ENCODE measurements at places on chromosomes 1 and 21.

DNA sequence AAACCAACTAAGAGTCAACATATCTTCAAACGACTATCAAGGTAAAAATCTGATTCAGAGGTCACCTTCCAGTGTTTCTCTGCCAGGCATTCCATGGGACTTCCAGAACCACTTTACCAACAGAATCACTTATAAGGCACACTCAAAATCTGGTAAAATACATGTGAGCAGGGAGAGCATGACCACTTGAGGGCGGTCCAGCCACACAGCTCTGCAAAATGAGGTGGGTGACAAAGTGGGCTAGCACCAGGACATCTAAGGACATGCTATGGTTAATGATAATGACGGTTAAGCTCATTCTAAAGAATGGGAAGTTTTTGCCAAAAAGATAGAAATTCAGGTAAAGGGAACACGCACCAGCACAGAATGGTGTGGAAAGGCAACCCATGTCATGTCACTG, 24.5 kb upstream of the GLIS1 start:
- DNase-seq, result no peak

- no peak for DNase-seq
These were observed 112.4 kb upstream of the ZBTB40 start for GRCh38 chr1:22339237-22339636.

DNA sequence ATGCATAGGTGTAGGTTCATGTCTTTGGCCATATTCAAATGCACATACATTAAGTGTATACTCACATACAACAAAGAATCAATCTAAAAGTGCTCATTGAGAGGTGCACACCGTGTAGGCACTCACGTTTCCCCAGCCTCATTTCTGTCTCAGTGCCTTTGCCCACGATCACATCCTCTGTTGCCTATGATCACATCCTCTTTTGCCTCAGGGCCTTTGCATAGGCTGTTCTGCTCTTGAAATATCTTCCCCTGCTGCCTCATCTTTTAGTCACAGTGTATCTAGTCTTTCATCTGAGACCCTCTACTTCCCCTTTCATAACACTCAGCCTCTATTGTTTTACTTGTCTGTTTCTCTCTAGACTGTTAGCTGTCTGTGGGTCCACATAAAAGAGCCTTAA, 69.3 kb downstream of the FOXD2 start:
- DNase-seq, result no peak

DNA sequence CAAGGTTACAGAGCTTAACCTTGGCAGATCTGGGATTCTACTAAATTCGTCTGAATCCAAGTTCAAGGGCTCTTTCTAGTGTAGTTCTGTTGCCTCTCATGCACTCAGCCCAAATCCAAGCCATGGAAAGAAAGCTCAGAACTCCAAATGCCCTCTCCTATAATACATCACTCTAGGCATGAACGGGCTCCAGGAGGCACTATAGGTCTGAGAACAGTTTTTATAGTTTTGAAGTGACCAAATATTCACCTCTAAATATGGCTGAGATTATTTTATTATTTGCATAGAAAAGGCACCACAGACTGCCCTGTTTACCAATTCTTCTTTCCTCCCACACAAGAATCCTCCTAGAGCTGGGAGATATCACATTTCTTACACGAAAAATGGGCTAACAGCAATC, 327.9 kb upstream of the BEND5 start:
- no peak for DNase-seq

DNA sequence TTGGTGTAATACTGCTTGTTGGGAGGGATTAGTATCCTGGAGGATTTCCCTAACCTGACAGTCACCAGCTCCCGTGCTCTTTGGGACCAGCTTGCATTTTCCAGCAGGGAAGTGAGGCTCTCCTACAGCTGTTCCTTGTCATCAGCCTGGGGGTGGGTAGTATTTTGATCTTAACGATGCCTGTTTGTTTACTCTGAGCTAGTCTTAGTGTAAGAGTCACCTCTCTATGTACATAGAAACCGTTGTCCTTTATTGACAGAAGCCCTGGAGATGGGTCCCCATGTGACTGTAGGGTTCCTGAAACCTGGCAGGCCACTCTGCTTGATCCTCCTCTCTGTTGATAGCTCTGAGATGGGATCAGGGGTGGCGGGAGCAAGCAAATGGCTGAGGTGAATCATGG, 58.0 kb downstream of the ACP6 start:
- DNase-seq, result no peak

DNA sequence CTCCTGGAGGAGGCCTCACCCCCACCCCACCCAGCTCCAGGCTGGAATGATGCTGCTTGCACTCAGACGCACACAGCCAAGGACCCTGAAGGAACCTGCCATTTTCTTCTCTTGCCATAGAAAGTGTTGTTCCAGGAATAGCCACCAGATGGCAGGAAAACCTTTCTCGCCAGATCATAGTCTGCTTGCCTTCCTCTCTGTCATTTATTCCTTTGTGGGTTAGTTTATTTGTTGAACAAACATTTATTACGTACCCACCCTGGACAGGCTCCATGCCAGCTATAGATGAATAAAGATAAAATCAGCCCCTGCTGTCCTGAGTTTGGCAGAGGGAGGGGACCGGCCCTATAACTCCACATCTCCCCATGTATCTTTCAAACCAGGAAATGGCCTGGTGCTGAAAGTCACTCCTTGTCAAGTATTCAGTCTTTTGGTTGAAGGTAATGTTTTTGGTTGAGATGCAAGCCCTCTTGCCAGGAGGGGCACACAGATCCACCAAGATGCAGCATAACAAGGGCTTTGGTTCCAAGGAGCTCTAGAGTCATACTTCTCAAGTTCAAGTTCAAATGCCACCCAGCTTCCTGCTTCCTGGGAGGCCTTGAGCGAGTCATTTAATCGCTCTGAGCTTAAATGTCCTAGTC, 7.0 kb upstream of the KCNC4 start:
- peak; percentile 22 for DNase-seq

GRCh38 chr1:189623336-189623735, 854.3 kb downstream of the BRINP3 start:
- no peak for DNase-seq

- DNase-seq, result no peak
These were observed 72.1 kb downstream of the S1PR1 start for GRCh38 chr1:101308935-101309333.

DNA sequence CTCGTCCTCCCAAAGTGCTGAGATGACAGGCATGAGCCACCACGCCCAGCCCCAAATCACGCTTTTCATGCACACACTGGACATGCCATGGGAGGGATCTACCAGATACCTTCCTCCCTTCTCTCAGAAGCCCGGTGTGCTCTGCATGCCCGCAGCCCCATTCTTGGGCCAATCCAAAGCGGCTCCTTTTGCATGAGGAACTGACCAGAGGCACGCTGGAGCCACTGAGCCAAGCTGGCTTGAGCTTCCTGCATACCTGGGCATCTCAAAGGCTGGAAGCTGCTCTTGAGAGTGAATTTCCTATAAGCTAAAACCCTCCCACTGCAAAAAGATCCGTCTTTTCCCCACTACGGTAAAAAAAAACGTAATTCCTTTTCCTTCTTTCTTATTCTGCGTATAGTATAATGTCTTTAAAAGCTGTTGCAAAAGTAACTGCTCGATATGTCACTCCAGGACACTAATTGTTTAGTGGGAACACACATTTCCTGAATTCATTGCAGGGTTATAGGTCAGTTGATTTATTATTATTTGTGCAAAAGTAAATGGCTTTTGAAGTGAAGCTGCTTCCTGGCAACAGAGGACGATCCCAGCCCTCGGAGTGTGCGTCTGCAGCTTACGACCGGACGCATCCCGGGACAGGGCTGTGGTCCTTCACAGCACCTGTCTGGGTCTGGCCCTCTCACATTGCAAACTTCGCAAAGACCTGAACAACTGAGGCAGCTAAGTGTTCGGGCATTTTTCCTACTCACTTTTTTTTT, 61.8 kb upstream of the ETS2 start:
- DNase-seq, result no peak

- no peak for DNase-seq
These were observed 36.2 kb upstream of the CSF1 start for GRCh38 chr1:109874445-109874844.

DNA sequence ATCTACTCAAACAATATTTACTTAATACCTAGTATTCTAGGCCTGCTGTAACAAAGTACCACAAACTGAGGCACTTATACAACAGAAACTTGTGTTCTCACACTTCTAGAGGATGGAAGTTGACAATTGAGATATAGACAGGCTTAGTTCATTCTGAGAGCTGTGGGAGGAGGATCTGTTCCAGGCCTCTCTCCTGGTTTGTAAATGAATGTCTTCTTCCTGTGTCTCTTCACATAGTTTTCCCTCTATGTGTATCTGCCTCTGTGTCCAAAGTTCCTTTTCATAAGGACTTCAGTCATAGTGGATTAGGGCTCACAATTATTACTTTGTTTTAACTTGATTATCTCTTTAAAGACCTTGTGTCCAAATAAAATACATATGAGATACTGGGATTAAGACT, 251.1 kb downstream of the COL11A1 start:
- DNase-seq, result no peak

DNA sequence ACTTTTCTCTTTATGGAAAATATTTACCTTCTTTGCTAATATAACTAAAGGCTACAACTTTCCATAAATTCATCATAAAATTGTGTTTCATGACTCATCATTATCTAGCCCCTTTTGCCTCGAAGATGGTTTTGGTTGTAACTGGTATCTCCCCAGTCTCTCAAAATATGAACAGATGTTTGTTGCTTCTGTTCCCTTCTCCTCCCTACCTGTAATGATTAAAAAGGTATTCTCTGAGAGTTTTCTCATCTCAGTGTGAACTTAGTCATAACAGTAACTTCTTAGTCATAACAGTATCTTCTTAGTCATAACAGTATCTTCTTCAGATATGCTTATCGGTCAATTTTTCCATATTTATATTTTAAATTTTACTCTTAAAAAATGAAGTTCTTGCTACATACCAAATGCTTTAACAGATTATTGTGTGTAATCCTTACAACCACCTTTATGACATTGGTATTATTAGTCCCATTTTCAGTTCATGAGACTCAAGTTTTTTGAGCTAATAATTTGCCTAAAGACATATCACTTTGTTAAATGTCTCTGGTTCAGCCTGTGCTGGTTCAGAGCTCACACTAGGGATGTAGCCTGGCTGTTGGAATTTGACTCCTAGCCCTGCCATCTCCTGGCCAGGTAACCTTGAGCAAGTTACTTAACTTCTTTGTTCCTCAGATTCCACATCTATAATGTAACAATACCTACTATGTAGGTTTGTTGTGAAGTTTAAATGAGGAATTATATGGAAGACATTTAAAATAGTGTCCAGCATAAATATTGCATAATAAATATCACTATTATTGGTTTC, 32.6 kb downstream of the ATP1B1 start:
- DNase-seq, result no peak

- no peak for DNase-seq
These were observed 13.3 kb upstream of the PPT1 start for GRCh38 chr1:40110389-40110788.

GRCh38 chr1:212554401-212554800, 54.2 kb upstream of the ATF3 start:
- no peak for DNase-seq

- DNase-seq, result no peak
These were observed 1.6 kb downstream of the ELOVL1 start for GRCh38 chr1:43366179-43366578.

DNA sequence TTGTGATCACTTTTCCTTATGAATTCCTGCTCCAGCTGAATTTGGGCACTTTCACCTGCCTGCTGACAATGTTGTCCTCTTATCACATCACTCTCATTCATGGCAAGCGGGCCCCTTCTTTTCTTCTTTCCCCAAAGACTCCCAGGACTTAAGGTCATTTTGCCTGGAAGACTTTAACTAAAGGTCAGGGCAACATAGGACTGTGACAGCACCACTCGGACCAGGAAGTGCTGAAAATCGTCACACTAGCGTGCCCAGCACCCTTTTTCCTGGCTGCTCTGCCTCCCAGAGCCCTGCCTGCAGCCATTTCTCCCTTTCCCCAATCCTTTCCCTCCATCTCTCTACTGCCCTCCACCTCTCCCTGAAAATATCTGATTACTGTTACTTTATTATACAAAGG, 35.4 kb downstream of the CD34 start:
- no peak for DNase-seq

GRCh38 chr1:172320733-172321132, 99.8 kb upstream of the C1orf105 start:
- peak; percentile 54 for DNase-seq

DNA sequence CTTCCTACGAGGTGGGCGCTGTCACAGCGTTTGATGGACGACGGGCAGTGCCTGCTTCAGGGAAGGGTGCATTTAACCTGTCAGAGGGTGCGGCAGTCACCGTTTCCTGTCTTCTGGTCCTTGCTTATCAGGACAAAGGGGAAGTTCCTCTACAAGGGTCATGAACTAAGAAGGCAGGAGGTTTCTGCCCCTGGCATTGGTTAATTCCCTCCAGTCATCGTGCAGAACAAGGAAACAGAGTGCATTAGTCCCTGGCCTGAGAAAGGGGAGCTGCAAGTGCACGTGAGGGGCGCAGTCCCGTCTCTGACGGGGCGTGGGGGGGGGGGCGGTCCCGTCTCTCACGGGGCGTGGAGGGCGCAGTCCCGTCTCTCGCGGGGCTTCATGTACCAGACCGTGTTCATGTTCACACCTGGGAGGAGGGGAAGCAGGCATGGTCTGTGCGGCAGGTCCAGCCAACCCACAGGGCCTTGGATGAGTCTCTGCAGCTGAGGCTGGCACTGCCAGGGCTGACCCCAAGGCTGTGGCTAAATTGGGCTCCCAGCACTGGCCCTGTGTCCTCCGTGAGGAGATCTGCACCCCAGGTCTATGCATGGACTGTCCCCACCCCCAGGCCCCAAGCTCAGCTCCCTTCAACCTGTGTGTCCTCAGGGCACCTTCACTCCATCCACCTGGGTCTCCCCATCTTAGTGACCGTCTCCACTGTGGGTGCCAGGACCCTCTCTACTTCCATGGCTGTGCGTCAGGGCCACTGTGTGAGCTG, 89.2 kb upstream of the COL6A1 start:
- DNase-seq, result no peak

Data from fibroblast of skin of left biceps (primary cell).